ENCODE measurements at places on chromosomes 7 and 10.

DNA sequence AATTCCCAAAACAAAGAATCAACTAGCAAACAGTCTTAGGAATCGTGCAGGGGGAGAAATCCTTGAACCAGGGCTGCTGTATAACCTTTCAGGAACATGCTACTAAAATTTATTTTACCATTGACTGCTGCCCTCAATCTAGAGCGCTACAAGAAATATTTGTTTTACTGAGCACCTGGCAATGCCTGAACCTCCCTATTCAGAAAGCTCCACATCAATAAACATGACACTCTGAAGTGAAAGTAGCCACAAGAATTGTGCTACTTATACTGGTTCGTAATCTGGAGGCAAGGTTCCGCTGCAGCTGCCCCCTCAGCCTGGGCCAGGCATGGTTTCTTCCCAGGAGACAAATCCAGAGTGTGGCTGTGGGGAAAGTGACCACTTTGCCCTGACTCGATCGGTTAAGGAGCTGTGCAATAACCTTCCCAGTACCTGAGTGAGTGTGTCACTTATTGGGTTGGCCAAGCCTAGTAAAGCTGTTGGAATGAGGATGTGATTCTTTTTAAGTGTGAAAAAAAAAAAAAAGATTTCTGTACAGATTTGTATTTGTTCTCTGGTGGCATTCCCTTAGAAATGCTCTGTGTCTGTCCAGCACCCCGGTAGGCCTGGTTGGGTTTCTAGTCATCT lies 7.7 kb downstream of the VWA2 start:
- DNase-seq = no peak

GRCh38 chr10:12617191-12618175 lies 268.1 kb downstream of the CAMK1D start:
- no peak for DNase-seq

- DNase-seq = no peak
Observed at GRCh38 chr7:128135159-128135514, 103.9 kb upstream of the LRRC4 start.

GRCh38 chr7:278081-278480 lies 11.9 kb upstream of the FOXL3 start:
- no peak for DNase-seq

DNA sequence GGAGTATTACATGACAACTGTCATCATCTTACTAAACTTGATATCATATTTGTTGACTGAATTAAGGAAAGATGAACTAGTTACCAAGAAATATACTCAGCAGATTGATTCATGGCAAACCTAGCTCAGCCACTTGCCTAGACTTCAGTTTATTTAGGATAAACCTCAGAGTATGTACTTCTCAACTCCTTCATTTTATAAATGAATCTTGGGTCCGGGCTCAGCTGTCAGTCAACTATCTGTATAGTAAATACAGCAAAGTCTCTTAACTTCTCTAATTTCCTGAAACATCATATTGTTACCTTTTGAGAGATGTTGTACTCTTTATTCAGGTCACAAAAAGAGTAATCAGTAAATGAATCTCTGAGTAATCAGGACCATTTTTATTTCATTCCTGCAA lies 211.0 kb upstream of the KLF14 start:
- no peak for DNase-seq

DNA sequence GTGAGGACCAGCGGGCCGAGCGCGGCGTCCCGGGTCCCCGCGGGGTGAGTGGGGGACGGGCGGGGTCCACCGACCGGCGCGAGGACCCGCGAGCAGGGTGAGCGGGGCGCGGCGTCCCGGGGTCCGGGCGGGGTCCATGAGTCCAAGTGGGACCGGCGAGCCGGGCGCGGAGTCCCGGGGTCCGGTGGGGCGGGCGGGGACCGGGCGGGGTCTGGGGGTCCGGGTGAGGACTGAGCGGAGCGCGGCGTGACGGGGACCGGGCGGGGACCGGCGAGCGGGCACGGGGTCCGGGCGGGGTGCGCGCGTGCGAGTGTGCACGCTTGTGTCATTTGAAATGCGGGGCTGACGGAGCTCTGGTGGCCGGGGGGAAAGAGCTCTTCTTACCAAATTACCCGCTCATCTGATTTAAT lies 765 bp downstream of the CELF2 start:
- DNase-seq = no peak

- DNase-seq = no peak
Observed at GRCh38 chr10:102086196-102086595, 21.0 kb downstream of the HPS6 start.

DNA sequence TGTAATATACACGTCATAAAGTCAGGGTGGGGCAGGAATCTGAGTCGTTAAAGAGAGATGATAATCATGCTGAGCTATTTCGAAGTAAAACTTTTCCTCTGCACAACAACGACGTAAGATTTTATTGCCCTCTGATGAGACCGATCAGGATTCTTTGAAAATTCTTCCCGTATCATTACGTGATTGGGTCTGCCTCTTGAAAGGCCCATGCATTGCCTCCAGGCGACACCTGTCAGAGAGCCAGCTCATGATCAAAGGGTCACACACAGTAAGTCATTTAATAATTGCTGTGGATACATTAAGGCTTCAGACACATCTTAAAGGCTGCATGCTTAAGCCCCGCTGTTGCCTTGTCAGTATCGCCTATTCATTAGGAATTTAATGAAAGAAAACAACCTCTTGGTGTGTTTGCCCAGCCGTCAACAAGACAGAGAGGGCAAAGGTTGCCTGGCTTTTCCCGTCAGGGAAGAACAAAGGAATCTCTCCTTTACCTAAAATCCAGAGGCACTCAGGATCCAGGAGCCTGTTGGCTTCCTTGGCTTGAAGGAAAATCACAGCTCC lies 189.0 kb upstream of the SH2B2 start:
- DNase-seq = no peak

GRCh38 chr10:14536241-14537213 lies 205.8 kb upstream of the FRMD4A start:
- DNase-seq = no peak

GRCh38 chr7:191105-191980 lies 1.0 kb upstream of the FAM20C start:
- DNase-seq = peak; percentile 11

DNA sequence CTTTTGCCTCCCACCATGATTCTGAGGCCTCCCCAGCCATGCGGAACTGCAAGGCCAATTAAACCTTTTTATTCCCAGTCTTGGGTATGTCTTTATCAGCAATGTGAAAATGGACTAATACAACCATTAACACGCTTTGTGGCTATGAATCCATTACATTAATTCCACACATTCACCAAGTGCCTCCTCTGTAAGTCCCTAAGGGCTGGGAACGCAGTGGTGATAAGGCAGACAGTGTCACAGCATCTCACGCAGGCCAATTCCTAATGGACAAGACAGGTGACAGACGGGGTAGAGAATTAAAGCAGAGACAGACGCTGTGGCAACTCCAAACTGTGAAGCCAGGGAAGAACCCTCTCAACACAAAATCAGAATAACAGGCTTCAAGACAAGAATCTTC lies 247.8 kb downstream of the DIP2C start:
- DNase-seq = no peak

DNA sequence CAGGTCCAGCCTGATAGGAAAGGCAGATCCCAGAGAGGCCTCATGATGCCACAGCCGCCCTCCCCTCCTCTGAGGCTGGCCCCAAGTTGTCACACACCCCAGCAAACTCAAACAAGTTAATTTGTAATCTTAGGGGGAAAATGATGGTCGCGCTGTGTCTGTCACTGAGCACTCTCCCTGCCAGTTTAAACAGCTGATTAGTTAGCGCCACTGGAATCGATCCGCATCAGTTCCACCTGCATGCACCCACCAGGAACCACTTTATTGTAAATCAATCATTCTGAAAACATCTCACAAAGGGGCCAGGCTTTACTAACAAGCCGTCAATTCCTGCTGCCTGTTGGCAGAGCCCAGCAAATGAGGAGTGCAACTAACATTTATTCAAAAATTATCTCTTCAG lies 870.9 kb downstream of the KCNMA1 start:
- no peak for DNase-seq

DNA sequence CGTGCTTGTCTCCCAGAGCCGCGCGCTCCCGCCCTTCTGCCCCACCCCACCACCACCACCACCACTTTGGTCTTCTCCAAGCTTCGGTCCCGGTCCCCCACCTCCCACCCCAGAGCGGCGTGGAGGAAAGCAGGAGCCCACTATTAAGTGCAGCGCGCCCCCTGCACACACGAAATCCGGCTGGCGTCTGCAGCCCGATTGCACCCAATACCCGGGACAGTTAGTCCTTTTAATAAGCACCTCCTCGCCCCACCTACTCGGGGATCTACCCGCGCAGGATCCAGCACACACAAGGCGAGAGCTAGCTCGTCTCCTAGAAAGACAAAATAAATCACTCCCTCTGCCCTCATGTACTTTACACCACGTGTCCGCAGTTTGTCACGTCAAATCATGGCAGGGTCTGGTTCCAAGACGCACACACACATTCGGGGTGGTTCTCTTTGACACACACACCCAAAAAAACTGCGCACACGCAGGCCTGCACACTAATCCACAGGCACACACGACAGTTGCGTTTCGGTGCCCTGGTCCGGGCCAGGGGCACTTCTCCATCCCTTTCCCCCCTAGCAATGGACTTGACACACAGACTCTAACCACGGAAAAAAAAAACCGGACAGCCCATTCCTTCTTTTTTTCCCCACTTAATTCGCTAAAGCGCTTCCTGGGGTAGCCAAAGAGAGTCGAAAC lies 1.6 kb downstream of the SFMBT2 start:
- DNase-seq = no peak

DNA sequence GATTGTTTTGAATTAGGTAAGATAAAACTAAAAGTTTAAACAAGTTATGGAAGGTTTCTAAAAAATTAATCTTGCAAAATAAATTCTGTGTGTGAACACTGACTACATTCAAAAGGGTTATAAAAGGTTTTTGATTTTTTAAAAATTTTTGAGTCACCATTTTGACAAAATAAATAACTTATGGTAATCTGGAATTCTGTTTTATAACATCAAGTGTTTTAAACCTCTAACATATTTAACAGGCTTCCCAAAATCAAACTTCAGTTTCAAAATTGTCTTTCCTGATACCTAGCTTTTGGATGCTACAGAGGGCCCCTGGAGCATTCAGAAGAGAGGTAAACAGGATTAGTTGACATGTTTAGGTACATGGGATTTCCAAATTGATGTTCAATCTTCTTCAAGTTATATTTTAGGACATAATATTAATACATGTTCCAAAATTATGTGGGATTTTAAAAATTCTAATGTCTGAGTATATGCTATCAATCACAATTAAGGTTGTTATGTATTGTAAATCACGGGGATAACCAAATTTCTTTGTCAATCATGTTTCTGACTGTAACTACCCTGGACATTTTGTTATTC lies 8.1 kb upstream of the CPA2 start:
- no peak for DNase-seq

Data from NCI-H2081 treated with DMSO at 0.1 percent for 48 hours (cell line).